ENCODE measurements at places on chromosomes 12 and 14. TPM values are rescaled to one million over a fixed set of nuclear protein-coding genes. Genes with fewer than 3 reads are reported as not detected.
A peak's percentile ranks its signal among the peaks of the same experiment; 100 is the strongest.

- DNase-seq, result no peak
Observed at GRCh38 chr14:100274250-100274649, 32.0 kb downstream of the SLC25A29 start.

- peak; percentile 96 for DNase-seq
Observed at GRCh38 chr14:22871224-22872032, at the start of gene LRP10. Gene LRP10 (plus strand): TSS chr14:22871740. CDS start chr14:22872304, 564 bp downstream.

DNA sequence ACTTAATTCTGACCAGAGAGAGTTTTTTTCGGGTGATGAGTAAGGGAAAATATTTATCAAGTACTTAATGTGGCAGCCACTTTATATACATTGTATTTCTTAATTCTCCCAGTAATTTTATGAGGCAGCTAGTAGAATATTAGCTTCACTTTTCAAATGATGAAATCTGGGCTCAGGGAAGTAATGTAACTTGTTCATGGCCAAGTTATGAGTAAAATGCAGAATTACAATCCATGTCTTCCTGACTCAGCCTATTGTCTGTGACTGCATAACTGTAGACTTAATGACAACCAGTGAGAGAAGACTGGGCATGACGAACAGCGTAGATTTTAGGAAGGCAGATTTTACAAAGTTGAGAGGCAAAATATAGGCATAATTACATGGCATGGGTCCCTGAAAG lies 106.7 kb upstream of the MIS18BP1 start:
- no peak for DNase-seq

The LRTM2 gene
- not detected for total RNA-seq

DNA sequence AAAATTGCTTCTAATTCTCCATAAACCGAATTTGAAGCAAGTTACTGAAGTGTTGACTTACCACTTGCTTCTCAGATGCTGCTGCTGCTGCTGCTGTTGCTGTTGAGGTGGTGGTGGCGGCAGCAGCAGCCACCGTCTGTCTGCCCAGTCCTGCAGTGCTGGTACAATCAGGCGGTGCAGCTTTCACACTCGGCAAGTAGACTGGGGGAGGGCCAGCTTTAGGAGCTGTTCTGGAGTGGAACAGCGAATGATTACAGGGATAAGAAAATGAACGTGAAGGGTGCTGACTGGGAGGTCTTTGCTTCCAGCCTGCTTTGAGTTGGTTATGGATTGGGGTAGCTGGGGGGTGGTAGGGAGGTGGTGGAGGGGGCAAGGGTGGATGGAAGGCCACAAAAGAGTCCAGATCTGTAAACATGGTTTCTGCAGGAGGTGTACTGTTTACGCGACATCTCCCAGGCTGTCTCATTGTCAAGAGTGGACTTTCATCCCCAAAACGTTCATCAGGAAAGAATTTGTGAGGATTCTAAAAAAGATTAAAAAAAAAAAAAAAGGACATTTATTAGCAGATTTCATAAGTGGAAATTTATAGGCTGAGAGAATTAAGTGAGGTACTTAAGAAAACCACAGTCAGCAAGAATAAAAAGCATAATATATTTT lies 38.8 kb downstream of the UBR7 start:
- DNase-seq, result no peak

DNA sequence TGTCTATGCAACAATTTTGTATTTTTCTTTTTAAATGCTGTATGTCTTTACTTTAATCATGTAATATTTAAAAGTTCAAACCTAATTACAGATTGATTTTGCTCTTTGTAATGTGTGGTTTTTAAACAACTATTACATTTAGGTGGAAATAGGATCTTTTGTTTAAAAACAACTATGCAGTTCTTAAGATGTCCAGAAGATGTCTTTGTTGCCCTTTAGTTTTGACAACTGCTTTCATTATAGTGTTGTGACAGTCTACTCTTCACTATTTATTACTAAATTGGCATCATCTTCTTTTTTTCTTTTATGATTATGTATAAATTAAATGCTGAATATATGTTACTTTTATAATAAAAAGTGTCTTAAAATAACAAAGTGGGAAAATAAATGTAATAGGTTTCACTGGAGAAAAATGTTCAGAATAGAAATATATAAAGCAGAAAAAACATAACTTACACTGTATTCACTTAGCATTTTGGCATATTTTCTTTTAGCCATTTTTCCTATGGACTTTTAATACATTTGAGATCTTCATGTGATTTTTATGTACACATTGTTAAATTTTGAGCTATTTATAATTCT lies 27.1 kb upstream of the PCNX4 start:
- no peak for DNase-seq

GRCh38 chr12:57254506-57255280 lies 3.7 kb upstream of the STAC3 start:
- peak; percentile 65 for DNase-seq

The LRRC43 gene
- total RNA-seq, result not detected
